DMS79 treated with DMSO at 0.1 percent for 48 hours (cell line): ENCODE measurements at places on chromosomes 16 and 17.

GRCh38 chr16:25925421-25925820 lies 233.7 kb downstream of the HS3ST4 start:
- DNase-seq, result no peak

GRCh38 chr17:18224387-18225120 lies 881 bp upstream of the LLGL1 start:
- no peak for DNase-seq

DNA sequence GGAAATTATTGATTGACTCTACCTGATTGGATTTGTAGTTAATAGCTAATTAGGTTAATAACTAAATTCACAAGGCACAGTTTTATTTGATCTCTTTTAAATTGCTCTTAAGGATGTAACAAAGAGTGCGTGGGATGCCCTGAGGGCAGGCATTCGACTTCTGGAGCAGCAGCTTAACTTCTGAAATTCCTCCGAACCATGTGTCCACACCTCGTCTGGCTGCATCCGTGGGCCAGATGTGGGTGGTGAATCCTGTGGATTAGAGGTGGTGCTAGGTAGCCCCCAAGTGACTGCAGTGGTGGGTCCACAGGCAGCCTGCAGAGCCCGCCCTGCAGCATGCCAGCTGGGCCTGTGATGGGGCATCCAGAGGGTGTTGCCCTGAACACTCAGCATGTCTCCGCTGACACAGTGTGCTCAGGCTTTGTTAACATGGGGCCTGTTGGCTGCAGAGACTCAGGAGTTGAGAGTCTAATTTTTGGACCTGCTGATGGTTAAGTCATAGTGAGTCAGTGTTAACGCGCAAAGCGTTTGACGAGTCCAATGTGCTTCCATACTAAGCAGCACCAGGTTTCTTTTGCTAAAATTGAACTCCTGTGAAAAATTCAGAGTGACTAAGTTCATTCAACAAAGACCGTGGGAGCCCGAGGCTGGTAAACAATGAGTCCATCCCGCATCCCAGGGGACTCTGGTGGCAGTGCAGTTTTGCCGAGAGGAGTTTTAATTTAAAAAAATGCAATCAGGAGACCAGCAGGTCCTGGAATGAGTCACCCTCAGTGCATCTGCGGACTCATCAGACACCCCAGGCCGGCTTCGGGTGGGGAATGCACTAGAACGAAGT lies 3.8 kb upstream of the NPB start:
- no peak for DNase-seq

DNA sequence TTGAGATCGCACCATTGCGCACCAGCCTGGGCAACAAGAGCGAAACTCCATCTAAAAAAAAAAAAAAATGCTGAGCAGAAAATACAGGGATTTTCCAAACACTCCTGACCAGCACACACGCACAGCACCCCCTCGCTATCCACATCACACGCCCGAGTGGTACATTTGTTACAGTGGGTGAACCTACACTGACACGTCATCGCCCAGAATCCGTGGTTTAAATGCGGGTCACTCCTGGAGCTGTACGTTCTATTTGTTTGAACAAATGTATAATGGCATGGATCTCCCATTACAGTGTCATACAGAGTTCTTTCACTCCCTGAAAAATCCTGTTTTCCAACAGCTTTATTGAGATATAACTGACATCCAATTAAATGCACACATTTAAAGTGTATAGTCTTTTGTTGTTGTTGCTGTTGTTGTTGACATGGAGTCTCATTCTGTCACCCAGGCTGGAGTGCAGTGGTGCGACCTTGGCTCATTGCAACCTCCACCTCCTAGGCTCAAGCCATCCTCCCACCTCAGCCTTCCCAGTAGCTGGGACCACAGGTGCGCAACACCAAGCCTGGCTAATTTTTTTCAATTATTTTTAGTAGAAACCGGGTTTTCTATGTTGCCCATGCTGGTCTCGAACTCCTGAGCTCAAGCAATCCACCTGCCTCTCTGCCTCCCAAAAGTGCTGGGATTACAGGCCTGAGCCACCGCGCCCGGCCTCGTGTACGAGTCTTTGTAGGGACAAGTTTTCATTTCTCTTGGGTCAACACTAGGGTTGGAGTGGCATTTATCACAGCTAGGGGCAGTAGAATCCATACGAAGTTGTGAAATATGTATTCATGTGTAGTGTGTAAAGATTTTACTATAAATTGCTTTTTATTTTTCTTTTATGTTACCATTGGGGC lies 4.4 kb upstream of the CARHSP1 start:
- DNase-seq, result no peak

DNA sequence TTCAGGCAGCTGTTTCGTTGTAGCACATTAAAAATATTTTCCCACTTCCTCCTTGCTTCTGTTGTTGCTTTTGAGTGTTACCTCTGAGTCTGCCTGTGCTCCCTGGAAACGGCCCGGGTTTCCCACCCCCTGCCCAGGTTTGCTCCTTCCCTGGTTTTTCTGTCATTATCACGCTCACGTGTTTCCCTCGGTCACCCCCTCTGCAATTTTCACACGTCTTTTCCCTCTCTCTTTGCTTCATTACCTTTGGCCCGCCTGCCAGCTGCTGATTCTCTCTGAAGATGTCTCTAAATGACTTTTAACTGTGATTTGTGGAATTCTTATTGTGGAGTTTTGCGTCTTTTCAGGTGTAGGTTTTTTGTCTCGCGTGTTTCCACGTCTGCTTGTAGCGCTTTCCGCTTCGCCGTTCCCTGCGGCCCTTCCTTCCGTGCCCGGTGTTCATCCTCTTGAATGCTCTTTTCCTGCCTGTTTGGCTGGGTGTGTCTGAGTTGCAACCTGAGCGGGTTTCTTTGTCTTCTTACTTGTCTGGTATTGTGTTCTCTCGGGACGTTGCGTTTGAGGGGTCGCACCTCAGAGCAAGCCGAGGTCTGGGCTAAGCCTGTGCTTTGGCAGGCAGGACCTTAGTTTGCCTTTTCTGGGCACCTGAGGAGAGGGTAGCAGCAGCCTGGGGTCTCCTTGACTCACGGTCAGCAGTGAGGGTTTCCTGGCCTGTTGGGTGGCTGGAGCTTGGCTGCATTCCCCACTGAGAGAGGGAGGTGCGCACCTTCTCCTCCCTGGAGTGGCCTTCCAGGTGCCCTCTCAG lies 96.3 kb upstream of the ZNF750 start:
- peak; percentile 48 for DNase-seq

GRCh38 chr17:73000832-73001231 lies 91.7 kb downstream of the SLC39A11 start:
- DNase-seq, result no peak

- no peak for DNase-seq
Measured at GRCh38 chr17:65156185-65156834, 19.1 kb downstream of the RGS9 start.

DNA sequence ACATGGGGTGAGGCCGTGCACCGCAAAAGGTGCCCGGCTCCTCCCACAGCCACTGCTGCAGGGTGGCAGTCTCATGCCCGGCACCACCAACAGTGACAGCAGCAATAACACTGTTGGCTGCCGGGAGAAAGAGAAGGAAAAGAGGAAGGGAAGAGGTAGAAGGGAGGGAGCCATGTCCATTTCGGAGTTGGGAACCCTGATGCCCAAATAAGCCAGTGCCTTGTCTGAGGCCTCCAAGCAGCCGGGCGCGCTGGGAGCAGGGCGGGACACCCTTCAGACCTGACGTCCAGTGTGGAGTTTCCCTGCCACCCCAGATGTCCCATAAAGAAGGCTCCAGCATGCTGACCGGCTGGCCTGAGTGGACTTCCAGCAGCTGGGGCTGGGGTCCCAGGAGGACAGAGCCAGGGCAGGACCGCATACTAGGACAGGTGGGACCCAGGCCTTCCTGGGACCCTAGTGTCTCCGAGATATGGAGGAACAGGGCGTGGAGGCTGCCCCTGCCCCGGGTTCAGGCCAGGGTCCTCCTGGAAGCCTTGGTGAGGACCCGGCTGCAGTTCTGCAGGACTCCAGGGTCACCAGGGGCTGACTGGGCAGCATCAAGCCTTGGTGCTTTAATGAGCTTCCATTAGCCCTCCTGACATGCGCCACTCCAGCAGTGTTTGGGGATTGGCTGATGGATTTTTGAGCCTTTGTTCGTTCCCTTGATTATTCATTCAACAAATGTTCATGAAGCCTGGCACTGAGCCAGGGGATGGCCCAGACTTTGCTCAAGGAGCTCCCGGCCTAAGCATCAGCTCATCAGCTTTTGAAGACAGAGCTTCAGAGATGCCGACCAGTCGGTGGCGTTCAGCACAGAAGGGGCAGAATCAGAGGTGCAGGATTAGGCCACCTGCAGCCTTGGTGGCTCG lies 223.6 kb upstream of the CIBAR2 start:
- DNase-seq, result no peak

GRCh38 chr17:58383892-58384462 lies 32.0 kb upstream of the SUPT4H1 start:
- no peak for DNase-seq

DNA sequence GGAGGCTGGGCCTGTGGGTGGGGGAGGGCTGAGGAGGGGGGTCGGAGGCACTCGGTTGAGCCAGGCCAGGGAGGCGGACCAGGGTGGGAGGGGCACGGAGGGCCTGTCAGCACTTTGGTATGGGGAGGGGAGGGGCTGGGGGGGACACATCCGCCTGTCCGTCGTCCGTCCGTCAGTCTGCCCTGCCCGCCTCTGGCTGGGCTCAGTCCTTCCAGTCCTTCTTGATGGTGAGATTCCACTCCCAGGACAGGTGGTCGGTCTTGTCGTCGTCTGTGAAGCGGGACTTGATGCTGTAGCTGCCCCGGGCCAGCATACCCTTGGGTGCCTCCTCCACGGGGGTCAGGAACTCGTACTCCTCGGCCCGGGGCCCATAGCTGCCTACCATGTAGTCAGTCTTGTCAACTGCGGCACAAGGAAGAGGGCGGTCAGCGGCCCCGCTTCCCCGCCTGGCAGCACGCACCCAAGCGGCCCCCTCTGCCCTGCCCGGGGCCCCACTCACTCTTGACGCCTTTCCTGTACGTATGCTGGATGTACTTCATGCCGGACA lies 2.4 kb downstream of the ARHGDIA start:
- DNase-seq, result no peak

- DNase-seq, result no peak
Measured at GRCh38 chr17:68334393-68334792, 43.1 kb downstream of the ARSG start.

GRCh38 chr16:30541502-30542329 lies 7.1 kb upstream of the ZNF747 start:
- DNase-seq, result no peak

DNA sequence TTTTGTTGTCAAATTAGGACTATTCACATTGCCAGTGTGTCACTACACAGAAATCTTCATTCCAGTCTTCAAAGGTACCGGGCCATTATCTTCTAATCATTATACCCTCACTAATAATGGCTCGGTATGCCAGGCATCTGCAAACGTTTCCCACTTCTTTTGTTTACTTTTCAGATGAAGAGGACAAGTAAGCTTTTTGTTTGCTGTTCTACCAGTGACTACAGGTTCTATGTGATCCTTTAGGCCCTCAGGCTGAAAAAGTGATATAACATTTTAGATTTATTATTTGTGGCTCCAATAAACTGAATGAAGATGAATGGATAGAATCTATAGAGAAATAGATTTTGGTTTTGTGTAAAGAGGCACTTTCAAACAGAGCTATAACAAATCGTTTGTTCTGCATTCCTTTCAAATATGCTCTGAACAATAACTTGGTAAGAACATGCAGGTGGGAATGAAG lies 403 bp upstream of the KRTAP3-1 start:
- peak; percentile 30 for DNase-seq

DNA sequence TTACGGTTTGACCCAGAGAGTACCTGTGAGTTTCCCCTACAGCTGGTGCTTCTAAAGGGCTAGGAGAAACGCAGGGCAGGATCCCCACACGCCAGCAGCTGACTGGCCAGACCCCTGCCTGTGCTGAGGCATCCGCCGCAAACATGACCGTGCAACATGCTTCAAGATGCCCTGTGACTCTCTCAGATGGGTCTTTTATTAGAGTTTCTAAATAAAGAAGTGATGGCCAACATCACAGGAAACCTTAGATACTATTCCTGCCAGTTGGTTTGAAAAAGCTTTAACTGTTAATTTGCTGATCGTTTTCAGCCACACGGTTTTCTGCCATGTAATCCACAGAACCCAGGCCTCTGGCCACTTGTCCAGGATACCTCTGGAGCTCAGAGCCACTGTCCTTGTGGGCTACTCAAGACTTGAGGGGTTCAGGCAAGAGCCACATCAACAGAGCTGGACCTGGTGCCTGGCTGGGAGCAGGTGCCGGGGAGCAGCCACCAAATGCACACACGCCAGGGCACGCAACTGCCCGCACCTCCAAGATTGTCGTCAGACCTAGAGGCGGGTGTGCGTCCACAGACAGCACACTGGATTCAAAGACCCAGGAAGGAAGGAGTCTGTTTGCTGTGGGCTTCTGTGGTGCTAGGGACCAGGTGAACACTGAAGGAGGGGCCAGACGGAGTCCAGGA lies 118.4 kb downstream of the ZNF778 start:
- DNase-seq, result no peak

DNA sequence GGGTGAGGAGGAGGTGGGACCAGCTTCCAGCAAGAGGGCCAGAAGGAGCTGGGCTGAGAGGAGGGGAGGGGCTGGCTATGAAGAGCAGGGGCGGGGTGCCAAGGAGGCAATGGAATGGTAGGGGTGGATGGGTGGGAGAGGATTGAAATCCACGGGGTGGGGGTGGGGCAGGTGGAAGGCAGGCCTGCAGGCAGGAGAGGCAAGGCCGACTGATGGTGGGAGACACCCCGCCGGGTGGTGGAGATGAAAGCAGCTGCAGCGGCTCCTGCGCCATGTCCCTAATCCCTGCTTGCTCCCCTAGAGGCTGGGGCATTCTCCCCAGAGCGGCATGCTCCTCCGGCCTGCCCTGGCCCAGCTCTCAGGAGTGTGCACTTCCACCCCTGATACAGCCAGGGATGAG lies 27.8 kb upstream of the TAC4 start:
- no peak for DNase-seq

DNA sequence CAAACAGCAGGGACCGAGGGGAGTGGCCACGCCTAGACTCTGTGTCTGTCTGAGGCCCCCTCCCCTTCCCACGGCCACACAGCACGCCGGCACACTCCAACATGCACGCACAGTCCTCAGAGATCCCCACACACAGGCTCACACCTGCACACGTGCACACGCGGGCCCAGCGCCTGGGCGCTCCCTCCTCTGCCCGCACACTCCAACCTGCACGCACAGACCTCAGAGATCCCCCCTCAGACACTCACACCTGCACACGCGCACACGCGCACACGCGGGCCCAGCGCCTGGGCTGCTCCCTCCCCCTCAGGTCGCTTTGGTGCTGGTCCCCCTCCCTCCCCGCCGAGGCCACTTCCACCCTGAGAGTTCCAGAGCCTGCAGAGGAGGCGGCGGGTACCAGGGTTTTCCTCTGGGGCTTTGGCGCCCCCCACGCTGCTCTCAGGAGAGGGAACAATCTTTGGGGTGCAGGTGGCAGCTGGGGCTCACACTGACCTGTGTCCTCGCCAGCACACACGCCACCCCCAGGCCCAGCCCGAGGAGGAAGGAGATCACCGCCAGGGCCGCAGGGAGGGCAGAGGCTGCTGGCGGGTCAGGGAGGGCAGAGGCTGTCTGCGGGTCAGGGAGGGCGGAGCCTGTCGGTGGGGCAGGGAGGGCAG lies 1.6 kb downstream of the CD7 start:
- no peak for DNase-seq

DNA sequence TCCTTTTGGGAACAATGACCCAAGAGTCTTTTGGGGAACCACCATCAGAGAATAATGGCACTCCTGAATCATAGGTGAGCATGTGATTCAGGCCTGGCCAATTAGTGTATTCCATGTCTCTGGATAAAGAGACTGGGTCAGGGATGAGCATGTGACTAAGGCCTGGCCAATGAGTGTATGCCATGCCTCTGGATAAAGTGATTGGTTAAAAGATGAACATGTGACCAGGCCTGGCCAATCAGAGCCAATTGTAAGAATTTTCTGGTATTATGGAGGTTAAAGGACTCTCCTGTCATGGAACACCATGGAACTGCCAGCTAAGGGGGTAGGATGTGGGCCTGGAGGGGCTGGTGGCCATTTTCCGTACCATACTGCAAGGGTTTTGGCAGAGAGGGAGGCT lies 194.3 kb downstream of the C16orf78 start:
- DNase-seq, result no peak
